ELR (cell line): ENCODE measurements at places on chromosomes 13 and 19.

- DNase-seq = no peak
Measured at GRCh38 chr13:21852043-21852442, 181.2 kb downstream of the FGF9 start.

GRCh38 chr19:48899781-48900476, at the start of gene NUCB1:
Gene NUCB1, plus strand, starts transcription at chr19:48900312. Its CDS starts 485 bp downstream, at chr19:48900797.
- peak; percentile 99 for DNase-seq

DNA sequence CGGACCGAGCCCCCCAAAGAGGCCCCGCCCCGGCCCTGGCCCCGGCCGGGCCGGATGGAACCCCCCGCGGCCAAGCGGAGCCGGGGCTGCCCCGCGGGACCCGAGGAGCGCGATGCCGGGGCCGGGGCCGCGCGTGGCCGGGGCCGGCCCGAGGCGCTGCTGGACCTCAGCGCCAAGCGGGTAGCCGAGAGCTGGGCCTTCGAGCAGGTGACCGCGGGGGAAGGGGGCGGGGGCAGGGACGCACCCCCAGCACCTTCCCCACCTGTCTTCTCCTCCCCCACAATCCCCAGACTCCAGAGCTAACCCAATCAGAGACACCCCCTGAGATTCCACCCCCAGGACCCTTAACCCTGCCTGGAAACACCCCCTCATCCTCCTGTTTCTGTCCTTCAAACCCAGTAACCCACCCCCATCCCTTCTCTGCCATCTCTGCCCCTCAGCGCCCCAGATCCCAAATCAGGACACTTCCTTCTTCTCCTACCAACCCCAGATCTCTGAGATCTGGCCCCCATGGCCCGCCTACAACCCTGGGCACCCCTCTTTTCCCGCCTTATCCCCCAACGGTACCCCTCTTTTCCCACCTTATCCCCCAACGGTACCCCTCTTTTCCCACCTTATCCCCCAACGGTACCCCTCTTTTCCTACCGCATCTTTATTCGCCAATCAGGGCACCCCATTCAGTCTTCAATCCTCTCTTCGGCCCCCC, 505 bp downstream of the ZSWIM4 start:
- peak; percentile 59 for DNase-seq

DNA sequence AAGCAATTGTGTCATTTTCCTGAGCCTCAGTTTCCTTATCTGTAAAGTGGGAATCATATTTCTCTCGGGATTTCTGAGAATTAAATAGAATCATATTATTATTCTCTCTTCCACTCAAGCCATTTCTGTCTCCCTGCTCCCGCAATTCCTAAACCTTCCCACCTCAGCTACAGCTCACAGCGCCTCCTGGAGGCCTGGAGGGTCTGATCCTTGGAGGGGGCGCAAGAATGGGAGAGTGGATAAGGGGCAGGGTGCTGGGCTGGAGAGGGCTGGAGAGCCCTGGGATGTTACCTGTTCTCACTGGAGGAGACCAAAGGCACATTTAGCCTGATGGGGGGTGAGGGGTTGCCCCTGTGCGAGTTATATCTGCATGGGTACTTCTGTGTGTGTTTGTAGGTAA, 31.1 kb upstream of the CYP2S1 start:
- peak; percentile 13 for DNase-seq

DNA sequence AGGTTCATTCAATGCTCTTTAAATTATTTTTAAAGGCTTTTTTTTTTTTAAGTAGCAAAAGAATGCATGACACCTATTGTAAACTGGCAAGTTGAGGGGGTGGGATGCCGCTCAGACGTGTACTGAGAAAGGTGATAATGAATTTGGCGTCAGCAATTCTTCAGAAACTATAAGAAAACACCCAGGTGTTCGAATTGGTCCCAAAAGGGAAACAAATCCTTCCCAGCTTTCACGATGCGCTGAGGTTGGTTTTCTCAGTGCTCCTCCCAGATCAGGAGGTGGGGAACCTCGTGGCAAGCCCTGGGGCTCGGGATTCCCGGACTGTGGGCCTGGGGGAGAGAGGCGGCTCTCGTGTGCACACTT, 543 bp upstream of the FAM124A start:
- DNase-seq = no peak
